Stimulated activated CD4-positive, alpha-beta T cell treated with anti-CD3 and anti-CD28 coated beads, Interleukin-12 subunit alpha, Interleukin-12 subunit beta, amount 100 ng/mL, for 24 hours (primary cell): ENCODE measurements at places on chromosomes 12 and 14.
A peak's percentile ranks its signal among the peaks of the same experiment; 100 is the strongest.

GRCh38 chr14:43894534-43894933, 612.5 kb downstream of the FSCB start:
- DNase-seq, result no peak

DNA sequence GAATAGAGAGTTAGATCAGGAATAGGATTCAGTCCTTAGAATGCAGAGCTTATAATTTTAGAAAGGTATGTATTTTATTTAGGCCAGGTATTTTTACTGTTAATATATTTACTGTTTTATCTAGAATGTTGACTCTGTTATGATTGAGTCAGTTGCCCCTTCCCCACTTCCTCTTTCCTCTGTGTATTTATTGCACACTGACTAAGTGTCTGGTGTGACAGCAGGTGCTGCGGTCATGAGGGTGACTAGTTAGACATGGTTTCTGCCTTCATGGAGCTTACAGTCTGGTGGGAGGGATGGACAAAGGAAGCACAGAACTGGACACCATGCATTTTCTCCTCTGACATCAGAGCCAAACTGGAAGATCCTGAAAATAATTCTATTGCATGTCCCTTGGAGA, 159.8 kb downstream of the CACNA1C start:
- DNase-seq, result no peak

GRCh38 chr14:104134061-104134965, 4.1 kb upstream of the KIF26A start:
- no peak for DNase-seq

GRCh38 chr12:110100315-110100970, 23.7 kb upstream of the IFT81 start:
- DNase-seq, result peak; percentile 59

- DNase-seq, result no peak
Observed at GRCh38 chr14:52110441-52111086, 41.7 kb upstream of the NID2 start.

DNA sequence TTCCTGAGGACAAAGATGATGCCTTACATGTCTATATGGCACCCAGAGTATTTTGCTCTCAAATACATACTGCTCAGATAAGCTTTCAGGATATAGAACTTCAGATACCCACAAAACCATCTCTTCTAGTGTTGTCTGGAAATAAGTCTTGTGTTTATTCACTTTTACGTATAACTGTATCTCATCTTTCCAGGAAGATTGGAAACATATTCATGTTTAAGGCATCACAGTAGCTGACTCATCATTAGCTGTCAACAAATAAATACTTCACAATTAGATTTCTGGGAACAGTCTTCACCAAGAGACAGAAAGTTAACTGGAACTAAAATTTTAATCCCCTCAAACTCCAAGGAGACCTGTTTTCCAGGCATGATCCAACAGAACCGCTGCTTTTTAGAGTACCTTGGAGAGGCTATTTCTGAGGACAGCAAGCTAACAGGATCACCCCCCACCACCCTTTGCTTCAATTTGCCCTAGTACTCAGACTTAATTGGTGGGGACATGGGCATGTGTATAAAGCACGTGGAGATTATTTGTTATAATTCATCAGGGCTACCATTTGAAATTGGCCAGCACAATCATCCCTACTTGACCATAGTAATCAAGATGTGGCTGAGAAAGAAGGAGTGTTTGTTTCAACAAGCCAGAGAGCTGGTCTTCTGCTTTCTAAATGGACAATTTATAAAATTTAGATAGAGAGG, 129.3 kb upstream of the HIF1A start:
- no peak for DNase-seq

DNA sequence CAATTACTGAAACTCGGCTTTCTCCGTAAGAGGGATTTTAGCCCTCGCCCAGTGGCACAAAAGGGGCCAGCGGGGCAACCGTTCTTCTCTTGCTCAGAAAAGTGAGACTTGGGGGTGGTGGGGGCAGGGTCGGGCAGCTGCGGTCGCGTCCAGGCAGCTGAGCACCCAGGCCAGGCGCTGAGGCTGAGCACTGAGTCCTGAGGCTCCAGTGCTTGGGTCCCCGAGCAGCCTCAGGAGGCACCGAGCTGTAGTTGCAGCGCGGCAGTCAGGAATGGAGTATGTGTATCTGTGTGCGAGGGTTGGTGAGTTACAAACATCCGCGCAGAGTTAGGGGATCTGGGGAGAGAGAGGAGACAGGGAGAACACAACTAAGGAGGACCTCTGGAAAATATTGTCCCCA, 4.1 kb upstream of the HOXC6 start:
- DNase-seq, result no peak

DNA sequence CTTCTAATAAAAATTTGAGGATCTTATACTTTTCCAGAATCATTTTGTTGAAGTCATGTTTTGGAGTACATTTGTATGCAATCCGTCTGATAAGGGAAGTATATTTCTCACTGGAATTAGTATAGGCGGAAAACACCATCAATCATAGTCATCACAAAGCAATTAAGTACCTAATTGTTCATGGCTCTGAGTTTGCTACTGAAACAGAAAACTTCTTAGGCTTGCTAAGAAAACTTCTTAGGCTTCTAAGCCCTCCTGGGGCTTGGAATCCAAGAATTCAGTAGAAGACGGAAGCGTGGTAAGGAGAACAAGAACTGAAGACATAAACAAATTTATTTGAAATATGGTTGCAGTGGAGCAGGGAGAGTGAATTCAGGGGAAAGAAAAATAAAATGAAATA, 636.3 kb downstream of the DIO2 start:
- DNase-seq, result no peak

DNA sequence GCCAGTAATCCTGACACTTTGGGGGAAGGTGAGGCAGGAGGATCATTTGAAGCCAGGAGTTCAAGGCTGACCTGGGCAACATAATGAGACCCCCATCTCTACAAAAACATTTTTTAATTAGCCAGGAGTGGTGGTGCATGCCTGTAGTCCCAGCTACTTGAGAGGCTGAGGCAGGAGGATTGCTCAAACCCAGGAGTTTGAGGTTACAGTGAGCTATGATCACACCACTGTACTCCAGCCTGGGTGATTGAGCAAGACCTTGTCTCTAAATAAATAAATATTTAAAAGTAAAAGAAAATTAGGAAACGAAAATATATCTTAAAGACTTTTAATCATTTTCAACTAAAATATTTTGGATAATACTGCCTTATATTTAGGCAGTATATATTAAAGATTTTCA, 25.9 kb downstream of the CKB start:
- DNase-seq, result no peak

DNA sequence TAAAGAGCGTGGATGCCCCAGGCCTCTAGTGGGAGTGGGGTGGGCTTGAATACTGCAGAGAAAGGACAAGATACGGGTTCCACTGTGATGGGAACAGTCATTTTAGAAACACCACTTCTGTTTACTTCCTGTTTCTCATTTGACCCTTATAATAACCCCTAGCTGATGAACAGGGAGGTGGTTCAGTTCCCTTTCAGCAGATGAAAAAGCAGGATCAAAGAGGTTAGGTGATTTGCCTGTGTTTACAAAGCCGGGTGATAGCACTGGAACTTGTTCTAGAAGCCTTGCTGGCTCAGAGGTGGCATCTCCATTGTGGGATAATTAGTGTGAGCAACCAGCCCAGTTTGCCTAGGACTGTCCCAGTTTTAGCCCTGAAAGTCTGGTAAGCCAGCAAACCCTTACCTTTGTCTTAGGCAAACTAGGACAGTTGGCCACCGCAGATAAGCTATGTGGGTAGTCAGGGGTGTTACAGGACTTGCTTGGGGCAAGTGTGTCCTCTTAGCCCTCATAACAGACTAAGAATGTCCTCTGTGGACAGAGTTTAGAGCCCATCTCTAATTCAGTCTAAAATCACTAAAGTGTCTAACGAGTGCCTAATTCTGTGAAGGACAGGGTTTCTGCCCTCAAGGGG, 7.5 kb upstream of the LRP1-AS start:
- DNase-seq, result no peak

- no peak for DNase-seq
Observed at GRCh38 chr12:113932381-113933196, 33.5 kb downstream of the RBM19 start.

GRCh38 chr12:32257695-32258496, 141.5 kb upstream of the FGD4 start:
- no peak for DNase-seq

- no peak for DNase-seq
Observed at GRCh38 chr14:54718046-54718445, 151.1 kb downstream of the SAMD4A start.

DNA sequence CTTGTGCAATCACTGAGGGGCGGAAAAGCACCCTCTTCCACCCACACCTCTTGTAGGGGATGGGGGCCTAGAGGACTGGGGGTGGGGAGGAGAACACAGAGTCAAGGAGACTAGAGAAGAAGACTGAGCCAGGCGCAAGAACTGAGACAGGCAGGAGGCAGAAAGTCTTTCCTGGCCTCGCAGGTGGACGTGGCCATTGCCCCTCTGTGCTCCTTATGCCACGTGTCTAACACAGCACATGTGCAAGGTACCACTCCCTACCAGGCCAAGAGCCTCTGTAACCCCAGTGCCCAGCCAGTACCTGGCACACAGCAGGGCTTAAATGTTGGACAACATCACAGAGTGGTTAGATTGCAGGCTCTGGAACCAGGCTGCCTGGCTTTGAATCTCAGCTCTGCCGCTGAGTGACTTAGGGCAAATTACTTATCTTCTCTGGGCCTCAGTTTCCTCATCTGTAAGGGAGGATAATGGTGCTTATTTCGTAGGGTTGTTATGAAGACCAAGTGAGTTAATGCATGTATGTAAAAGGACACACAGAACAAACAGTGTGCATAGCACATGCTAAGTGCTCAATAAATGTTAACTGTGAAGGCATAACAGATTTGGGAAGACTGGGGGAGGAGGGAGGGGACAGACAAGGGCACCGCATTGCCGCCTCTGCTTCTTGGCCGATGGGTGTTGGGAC, 1.4 kb upstream of the TAMALIN start:
- no peak for DNase-seq

GRCh38 chr14:60760209-60760608, 25.6 kb downstream of the MNAT1 start:
- no peak for DNase-seq

DNA sequence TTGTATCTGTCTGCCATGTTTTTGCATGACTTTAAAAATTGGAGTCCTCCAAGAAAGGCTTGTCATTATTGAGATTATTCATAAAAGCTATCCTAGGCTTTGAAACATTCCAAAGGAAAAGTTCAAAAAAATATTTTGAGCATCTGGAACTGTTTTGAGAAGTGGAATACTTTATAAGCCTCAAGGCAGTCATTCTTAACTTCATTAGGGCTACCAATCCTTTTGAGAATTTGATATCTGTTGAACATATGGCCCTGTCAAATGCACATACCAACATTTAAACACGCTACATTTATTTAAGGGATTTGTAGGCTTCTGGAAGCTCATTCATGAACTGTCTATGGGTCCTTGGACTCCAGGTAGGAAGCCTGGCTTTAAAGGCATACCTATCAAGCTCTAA, 77.0 kb downstream of the TMEM117 start:
- DNase-seq, result no peak

GRCh38 chr14:93946104-93946503, 19.0 kb downstream of the FAM181A start:
- no peak for DNase-seq

DNA sequence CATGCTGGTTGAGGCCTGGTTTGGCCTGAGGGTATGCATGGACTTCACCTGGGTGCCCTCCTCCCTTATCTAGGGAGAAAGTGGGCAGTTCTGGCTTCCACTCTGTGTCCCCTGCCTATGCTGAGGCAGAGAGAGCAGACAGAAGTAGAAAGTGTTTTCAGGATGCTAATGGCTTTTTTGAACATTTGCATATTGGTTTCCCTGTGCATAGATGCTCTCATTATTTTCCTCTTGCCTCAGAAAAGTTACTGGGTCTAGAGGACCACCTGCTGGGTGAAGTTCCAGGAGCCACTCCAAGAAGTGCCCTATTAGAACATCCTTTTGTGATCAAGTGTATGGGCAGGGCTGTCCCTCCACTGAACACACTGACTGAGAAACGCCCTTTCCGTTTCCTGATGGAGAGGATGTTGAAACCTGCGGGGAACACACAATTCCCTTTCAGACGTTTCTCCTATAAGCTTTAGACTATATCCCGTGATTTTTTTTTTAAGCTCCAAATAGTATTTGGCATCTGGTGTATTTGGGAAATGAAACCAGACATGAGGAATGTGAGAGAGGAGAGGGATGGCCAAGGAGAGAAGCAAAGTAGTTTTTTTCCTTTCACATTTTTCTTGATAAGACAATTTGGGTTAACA, 66.6 kb downstream of the DAAM1 start:
- DNase-seq, result no peak

- no peak for DNase-seq
Observed at GRCh38 chr12:42236017-42236416, 2.0 kb downstream of the YAF2 start.

- DNase-seq, result no peak
Observed at GRCh38 chr12:47504775-47505446, 200.9 kb downstream of the RPAP3 start.

GRCh38 chr12:29008786-29009185, 140.3 kb upstream of the FAR2 start:
- no peak for DNase-seq

DNA sequence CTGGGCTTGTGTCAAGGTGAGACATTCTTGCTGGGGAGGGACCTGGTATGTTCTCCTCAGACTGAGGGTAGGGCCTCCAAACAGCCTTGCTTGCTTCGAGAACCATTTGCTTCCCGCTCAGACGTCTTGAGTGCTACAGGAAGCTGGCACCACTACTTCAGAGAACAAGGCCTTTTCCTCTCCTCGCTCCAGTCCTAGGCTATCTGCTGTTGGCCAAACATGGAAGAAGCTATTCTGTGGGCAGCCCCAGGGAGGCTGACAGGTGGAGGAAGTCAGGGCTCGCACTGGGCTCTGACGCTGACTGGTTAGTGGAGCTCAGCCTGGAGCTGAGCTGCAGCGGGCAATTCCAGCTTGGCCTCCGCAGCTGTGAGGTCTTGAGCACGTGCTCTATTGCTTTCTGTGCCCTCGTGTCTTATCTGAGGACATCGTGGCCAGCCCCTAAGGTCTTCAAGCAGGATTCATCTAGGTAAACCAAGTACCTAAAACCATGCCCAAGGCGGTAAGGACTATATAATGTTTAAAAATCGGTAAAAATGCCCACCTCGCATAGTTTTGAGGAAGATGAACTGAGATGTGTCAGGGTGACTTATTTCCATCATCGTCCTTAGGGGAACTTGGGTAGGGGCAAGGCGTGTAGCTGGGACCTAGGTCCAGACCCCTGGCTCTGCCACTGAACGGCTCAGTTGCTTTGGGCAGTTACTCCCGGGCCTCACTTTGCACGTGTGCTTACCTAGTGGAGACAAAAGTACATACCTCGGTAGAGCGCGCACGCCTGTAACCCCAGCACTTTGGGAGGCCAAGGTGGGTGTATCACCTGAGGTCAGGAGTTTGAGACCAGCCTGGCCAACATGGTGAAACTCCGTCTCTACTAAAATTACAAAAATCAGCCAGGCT, 4.3 kb downstream of the GAPDH start:
- DNase-seq, result peak; percentile 37

GRCh38 chr12:14920475-14921126, 17.7 kb downstream of the ERP27 start:
- DNase-seq, result no peak
